Foreskin fibroblast (primary cell): ENCODE measurements at places on chromosomes 13 and 19.

DNA sequence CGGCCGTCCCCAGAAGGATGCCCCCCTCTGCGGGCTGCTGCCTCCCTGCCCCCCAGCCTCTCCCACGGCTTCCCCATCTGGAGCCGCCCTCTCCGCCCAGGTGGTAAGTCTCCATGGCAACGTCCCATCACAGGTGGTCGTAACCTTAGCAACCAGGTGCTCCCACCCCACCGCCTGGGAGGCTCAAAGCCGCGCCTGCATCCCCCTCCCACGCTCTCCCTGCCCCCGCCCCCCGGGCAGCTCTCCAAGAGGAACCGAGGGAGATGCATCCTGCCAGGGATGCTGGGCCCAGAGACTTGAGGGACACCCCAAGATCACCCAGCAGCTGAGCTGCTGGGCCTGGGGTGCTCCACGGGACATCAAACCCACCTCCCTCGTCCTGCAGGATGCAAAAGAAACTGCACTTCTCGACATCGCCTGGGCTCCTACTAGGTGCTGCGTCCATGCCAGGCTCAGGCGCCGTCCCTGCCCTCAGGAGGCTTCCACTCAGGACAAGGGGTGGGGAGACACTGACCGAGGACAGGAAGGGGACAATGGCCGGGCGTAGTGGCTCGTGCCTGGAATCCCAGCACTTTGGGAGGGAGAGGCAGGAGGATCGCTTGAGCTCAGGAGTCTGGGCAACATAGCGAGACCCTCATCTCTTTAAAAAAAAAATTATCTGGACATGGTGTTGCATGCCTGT, 5.0 kb upstream of the LINGO3 start:
- DNase-seq, result no peak

- DNase-seq, result no peak
Observed at GRCh38 chr13:72541674-72542073, 185.8 kb downstream of the MZT1 start.

- DNase-seq, result no peak
Observed at GRCh38 chr13:45702088-45702487, at the start of gene CBY2. TSS of gene CBY2 (plus strand) at chr13:45702320. CDS start at chr13:45702391, 71 bp downstream.

GRCh38 chr13:113635048-113635420, 23.0 kb downstream of the ATP4B start:
- no peak for DNase-seq

DNA sequence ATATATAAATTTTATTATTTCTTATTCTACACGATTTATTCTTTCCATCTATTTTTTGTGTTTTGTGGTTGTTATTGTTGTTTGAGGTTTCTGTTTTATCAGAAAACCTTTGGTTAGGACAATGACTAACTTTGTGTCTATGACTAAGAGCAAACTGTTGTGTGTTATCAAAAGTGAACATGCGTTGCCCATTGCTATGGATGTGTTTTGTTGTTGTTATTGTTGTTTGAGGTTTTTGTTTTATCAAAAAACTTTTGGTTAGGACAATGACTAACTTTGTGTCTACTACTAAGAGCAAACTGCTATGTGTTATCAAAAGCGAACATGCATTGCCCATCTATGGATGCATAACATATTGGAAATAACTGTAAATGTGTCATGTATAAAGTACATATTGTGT, 692.3 kb downstream of the SLITRK1 start:
- DNase-seq, result no peak

GRCh38 chr13:30466841-30467252, 1.1 kb upstream of the HMGB1 start:
- DNase-seq, result no peak

GRCh38 chr13:90950160-90950559, 397.3 kb upstream of the MIR17HG start:
- no peak for DNase-seq

DNA sequence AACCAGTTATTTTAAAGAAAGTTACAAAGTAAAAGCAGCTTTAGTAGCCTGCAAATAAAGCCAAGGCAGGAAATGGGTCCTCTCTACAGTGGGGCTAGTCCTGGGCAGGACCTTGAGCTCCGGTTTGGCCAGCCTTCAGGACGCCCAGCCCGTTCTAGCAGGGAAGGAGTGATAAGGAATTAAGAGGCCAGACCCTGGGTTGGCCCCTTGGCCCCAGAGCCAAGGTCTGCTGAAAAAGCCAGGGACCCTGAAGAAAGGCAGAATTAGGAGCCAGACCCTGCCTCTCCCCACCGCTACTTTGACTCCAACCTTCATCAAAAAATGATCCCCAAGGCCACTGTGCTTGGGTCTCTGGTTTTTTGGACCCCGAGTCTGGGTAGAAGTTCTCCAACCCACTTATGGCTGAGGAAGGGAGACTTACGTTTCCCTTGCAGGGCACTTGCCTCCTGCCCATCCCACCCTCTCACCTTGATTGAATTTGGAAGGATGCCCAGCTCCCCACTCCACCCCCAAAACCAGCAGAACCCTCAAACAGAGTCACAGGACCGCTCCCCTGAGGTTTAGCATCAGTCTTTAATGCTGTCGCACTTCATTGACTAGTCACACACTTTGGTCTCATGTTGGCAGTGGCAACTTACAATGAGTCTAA, 3.9 kb downstream of the DNAJB1 start:
- no peak for DNase-seq

GRCh38 chr13:50766013-50766412, 77.5 kb downstream of the DLEU7 start:
- DNase-seq, result peak; percentile 78

- DNase-seq, result no peak
Observed at GRCh38 chr13:66563076-66563475, 667.1 kb downstream of the PCDH9 start.
